ENCODE measurements at places on chromosomes 7 and 10.
A peak's percentile ranks its signal among the peaks of the same experiment; 100 is the strongest.

DNA sequence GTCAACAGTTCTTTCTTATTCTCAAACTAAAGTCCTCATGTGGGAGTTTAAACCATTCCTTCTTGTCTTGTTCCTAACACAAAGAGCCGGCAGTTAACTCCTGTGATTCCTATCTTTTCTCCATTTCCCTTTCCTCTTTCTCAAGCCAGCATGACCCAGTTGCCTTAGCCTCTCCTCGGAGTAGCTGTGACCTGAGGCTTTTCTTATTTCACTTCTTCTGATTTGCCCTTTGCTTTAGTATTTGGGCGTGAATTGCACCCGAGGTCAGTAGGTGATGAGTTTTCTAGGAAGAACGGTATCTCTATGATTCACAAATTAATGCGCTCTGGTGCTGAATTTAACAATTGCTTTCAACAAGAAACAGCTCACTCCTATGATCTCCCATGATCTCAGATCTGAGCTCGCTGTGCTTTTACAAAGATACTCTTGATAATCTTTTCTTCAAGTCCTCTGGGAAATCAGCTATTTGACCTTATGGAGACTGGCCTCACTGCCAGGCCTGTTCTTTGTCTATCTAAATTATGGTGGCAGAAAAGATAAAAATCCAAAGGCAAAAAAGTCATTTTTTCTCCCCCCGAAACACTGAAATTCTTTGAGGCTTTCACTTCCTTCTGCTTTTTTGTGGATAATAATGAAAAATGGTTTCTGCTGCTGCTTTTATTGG, 184.6 kb downstream of the JCAD start:
- no peak for DNase-seq

DNA sequence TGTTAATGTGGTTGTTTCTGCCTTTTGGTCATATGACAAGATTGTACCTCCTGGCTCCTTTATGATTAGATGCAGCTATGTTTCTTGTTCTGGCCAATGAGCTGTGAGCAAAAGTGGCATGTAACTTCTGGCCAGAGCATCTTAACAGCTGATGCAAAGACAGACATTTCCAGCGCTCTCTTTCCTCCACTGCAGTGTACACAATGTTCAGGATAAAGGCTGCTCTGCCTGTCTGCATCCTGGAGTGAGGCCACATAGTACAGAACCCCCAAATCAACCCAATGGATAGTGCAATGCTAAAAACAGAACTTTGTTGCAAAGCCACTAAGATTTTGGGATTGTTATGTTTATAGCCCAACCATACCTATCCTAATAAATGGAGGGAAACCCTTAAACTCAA, 17.9 kb downstream of the EPC1 start:
- DNase-seq, result no peak

- no peak for DNase-seq
Observed at GRCh38 chr10:122161795-122162194, 109.3 kb upstream of the BTBD16 start.

- no peak for DNase-seq
Observed at GRCh38 chr10:60575105-60575504, 185.4 kb upstream of the ANK3 start.

DNA sequence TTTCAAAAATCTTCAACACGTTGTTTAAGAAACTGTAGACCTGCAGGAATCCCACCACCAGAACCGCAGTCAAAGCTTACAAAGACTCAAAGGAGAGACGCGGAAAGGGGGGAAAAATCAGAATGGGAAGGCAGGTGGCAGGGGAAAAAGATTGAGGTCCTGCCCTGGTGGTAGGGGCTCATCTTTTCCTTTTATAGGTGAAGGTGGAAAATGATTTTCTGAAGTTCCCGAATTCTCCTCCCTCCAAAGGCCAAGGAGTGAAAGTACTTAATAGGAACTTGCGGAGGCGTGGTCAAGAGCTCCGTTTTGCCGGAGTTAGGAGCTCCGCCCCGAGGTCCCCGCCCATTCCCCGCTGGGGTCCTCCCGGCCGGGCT, 724 bp downstream of the BBIP1 start:
- peak; percentile 65 for DNase-seq

GRCh38 chr10:34824870-34825269, 9.8 kb upstream of the PARD3 start:
- no peak for DNase-seq

GRCh38 chr10:89079961-89080360, 89.4 kb downstream of the FAS start:
- no peak for DNase-seq

DNA sequence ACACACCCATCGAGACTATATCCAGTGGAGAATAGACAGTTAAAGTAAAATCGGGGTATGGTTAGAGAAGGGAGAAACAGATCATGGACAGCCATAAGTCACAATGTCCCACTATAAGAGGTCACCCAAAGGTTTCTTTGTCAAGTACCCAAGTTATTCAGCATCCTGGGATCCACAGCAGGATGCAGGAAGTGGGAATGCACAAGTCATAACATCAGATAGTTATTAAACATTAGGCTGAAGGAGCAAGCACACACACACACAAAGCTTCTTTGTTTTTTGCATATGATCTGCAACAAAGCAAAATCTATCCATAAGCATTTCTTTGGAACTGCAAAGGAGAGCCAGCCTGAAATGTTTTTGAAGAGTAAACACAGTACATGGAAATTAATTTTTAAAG, 111.6 kb downstream of the NOC3L start:
- DNase-seq, result no peak

DNA sequence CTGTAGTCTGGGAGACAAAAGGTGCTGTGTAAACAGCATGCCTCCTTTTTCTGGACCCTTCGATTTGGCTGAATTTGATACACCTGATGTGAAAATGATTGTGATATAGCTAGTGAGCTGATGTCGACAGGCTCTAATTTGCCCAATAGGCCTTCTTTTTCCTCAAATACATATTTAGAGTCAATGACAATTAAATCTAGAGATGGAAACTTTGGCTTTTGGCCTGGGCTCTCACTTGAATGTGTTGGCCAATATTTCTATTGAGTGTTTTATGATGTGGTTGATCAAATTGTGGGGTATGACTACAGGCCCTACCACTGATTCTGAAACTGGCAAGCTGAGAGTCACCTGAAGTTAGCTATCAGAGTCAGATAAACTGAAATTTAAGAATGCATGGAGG, 151.8 kb upstream of the MEOX2 start:
- no peak for DNase-seq

DNA sequence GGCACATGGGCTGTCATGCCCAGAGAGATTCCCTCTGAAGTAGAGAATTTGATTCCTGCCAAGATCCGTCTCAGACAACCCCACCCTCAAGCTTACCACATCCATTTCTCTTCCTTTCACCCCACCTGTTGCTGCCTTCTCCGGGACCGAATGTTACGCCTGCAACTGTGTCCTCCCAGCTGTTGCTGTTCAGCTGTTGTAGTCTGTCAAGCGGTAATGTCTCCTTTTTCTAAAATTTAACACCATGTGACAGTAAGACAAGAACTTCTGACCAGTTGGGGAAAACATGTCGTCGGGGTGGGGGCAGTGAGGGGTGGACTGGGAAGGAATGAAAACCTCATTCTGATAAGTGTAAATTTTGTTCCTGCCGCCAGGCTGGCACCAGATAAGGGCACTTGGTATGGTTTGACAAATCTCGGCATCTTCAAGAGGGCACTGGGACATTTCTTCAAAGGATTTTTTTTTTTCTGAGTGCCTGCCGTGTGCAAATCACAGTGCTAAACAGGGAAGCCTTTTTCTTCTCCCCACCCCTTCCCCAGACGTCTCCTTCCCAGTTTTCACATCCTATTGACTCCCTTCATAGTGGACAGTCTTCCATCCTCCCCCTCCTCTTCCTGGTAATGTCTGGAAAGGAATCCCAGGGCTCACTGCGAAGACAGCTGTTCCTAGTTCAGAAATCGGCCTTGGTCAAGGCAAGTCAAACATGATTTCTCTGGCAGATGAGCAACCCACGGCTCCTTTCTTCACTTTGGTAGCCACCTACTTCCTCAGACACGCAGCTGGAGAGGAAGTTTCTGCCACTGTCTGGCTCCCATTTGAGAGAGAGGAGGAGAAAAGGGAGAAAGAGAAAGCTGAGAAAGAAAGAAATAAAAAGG, 5.0 kb upstream of the CELF2 start:
- no peak for DNase-seq

GRCh38 chr10:80159166-80159873, 26.8 kb downstream of the PLAC9 start:
- no peak for DNase-seq

- DNase-seq, result no peak
Observed at GRCh38 chr10:78811174-78811573, 257.6 kb upstream of the ZMIZ1 start.

- no peak for DNase-seq
Observed at GRCh38 chr10:84263716-84264115, 18.9 kb downstream of the RGR start.

DNA sequence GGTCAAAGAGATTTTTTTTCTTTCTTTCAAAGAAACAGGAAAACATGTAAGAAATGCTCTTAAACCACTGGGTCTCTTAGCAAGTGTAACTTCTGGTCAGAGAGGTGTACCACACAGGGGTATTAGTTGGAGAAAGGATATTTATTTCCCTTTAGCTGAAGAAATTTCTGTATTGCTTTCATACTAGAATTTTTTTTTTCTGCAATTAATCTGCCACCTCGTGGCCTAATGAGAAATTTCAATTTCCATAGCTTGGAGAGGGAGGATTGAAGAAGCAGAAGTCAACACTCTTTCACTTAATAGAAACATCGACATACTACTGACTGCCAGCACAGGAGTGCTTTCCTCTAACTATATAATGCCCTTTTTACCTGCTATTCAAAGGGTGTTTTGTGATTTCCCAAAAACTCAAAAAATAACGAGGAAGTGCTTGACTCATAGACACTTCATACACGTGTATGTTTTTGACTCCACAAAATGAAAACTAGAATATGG, 177.6 kb upstream of the NAMPT start:
- DNase-seq, result no peak

DNA sequence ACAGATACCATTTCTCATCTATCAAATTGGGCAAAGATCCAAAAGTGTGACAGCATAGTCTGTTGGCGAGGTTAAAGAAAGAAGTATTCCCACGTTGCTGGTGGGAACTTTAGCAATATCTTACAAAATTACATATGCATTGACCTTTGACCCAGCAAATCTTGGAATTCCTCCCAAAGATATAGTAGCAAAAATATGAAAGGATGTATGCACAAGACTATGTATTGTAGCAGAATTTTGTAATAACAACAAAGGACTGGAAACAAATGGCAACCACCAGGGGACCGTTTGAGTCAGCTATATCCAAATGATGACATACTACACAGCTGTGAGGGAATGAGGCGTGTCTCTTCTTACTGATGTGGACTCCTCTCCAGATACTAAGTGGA, 50.2 kb downstream of the KCNH2 start:
- DNase-seq, result no peak

DNA sequence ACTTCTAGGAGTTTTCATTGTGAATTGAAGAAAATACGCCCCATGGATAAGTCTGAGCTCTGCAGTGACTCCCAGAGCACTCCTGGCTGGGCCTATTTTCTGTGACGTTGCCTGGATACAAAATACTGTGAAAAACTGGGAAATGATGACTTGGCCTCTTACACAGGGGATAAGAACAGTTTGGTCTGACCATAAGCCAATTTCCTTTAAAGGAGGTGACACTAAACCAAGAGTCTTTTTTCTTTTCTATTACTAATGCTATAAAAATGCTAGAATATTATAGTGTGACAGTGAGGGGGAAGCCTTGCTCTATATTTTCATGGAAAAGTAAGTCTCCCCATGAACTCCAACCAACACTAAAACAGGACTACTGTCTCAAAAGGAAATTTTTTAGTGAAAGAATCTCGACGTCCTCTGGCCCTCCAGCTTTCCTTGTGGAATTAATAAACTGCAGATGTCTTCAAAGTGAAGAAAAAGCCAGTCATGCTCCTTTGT, 45.5 kb downstream of the MYOF start:
- no peak for DNase-seq

Data from stimulated activated CD4-positive, alpha-beta T cell treated with anti-CD3 and anti-CD28 coated beads, Interleukin-1b, Interleukin-23, amount 100 ng/mL, for 4 hours (primary cell).